ENCODE measurements at places on chromosomes 5 and 9.
A peak's percentile ranks its signal among the peaks of the same experiment; 100 is the strongest.

- no peak for DNase-seq
Observed at GRCh38 chr5:132134384-132134783, 60.8 kb downstream of the CSF2 start.

DNA sequence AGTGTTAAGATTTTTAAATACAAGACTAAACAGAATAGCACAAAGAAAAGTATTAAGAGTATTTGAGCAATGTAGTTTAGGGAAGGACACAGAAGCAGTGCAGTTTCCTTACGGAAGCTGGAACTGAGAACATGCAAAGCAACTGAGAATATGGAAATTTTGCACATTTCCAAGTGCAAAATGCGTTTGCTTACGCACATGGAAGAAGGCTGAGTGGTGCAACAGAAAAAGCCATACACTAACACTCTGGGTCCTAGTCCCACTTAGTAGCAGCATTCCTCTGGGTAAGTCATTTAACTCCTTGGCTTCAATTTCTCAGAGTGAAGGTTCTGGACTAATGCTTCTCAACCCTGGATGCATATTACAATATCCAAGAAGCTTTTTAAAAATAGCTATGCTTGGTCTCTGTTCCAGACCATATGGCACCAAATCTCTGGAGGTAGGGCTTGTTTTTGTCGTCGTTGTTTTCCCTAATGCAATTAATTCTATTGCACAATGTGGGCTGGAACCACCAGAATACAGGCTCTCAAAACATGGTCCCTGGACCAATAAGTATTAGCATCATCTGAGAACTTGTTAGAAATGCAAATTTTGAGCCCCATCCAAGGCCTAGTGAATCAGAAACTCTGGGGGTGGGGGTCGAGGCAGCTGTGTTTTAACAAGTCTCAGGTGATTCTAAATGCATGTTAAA is 65.2 kb upstream of the DEPDC1B start:
- no peak for DNase-seq

- no peak for DNase-seq
Observed at GRCh38 chr9:95545831-95546567, 29.2 kb upstream of the PTCH1 start.

- DNase-seq: no peak
Observed at GRCh38 chr5:138805096-138805495, 51.9 kb downstream of the CTNNA1 start.

DNA sequence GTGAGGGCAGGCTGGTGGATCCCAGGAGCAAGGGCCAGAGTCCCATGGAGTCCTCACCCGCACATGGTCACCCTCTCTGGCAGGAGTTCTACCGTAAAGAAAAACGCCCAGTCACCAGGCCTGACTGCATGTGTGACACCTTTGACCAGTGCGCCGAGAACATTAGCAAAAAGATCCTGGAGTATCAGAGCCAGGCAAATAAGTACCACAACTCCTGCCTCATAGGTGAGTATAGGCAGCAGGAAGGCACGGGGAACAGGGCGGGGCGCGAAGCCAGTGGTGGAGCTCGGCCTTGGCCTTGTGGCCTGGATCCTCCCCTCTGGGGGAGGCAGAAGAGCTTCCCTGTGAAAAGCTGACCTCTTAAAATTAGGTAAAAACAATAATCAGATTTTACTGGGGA is 45.4 kb upstream of the TDRD7 start:
- DNase-seq: no peak

DNA sequence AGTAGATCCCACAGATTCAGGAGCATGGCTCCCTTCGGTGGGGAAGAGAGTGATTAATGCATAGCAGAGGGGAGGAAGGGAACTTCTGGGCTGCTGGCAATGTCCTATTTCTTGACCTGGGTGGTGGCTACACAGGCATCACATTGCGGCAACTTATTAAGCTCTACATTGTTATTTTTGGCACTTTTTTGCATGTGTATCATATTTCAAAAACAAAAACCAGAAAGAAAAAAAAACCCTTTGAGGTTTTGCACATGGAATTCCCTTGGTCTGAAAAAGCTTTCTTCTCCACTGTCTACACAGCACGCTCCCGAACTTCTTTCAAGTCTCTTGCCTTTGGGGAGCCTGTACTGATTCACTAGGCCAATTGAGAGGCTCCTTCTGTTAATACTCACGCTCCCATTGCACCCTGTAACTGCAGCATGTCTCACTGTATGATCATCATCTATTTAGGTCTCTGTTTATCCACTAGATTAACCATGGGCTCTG is 25.1 kb downstream of the CEMIP2 start:
- no peak for DNase-seq

GRCh38 chr9:114397219-114397847 is 9.6 kb upstream of the AKNA start:
- DNase-seq: no peak

GRCh38 chr5:86175224-86175623 is 442.5 kb upstream of the COX7C start:
- no peak for DNase-seq

DNA sequence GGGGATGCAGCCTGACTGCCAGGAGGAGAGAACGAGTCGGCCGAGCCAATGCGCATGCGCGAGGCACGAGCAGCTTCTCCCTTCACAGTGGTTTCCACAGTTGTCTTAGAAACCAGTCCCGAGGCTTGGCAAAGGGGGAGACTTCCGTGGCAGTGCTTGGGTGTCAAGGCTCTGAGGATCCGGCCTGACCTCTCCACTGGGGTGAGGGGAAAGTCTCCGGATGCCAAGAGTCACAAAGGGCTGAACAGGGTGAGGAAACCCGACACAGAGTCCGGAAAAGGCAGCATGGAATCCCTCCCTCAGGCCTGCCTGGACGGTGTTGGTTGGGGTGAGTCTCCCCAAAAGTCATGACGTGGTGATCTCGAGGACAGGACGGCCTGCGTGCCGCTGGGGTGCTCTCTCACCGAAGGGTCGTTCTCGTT is 475.5 kb downstream of the SPATA31A7 start:
- DNase-seq: no peak

DNA sequence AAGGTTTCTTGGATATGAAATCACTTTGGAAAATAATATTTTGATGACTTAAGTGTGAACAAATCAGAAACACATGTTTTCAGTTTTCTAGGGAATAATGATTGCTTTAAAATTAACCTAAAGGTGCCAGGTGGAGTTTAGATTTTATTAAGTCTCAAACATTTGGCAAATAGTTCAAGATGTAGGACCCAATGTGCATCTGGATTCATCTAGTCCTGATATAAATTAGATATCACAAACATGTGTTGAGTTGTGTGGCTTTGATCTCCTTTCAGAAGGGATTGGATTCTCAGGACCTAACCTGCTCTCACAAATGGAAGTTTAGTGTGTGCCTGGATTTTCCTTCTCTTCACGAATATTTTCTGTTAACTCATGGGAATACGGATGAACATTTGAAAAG is 291.4 kb upstream of the ISL1 start:
- no peak for DNase-seq

DNA sequence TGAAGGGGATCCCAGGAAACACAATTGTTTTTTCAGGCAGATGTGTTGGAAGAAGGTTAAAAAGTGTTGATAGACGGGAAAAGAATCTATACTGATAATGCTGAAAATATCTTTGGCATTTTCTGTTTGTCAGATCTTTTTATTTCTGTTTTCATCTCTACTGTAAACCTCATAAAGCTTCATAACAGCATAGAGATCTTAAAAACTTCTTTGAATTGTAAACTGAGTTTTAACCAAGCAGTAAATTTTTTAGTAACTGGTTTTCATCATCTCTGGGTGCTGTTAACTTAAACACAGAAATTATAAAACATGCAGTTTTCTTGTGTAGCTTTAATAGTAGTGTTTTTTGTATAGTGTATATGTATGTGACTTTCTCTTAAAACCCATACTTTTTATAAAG is 227.0 kb downstream of the WDR70 start:
- DNase-seq: no peak

DNA sequence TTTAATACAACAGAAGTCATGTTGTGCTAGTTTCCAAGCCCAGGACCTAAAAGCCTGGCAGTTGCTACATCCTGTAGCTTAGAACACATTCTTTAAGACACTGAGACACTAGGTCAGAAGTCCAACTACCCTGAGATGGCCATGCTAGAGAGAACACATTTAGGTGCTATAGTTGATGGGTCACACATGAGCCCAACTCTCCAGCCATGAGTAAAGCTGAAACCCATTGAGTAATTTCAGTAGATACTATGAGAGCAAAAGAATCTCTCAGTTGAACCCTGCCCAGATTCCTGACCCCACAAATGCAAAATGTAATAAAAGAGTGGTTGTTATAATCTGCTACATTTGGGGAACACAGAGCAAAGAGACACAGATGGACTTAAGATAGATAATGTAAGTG is 164.4 kb downstream of the SEMA5A start:
- no peak for DNase-seq

- no peak for DNase-seq
Observed at GRCh38 chr9:75715360-75715759, 175.1 kb upstream of the PCSK5 start.

- no peak for DNase-seq
Observed at GRCh38 chr9:27673641-27674040, 100.4 kb upstream of the C9orf72 start.

GRCh38 chr5:82863266-82863665 is 213.9 kb downstream of the TMEM167A start:
- DNase-seq: no peak

- no peak for DNase-seq
Observed at GRCh38 chr9:87309236-87309635, 188.4 kb upstream of the DAPK1 start.

GRCh38 chr5:145536133-145536532 is 299.0 kb downstream of the PRELID2 start:
- DNase-seq: no peak

DNA sequence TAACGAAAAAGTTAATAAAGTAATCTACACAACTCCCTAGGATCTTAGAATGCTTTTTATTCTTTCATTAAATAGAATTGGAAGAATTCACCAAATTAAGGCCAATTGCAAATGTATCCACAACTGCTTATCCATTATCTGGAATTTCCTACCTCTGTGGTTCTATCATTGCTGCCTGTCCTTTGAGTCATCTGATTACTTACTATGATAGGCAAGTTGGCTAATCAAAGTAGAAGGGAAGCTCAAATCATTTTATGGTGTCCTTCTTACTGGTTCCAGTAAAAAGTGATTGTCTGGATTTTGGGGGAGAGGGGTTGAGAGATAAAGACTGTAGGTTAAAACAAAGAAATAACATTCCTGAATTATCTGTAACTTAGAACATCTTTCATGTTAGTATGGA is 161.4 kb upstream of the GNA14 start:
- DNase-seq: no peak

- no peak for DNase-seq
Observed at GRCh38 chr9:122109035-122109813, 16.1 kb upstream of the TTLL11 start.

DNA sequence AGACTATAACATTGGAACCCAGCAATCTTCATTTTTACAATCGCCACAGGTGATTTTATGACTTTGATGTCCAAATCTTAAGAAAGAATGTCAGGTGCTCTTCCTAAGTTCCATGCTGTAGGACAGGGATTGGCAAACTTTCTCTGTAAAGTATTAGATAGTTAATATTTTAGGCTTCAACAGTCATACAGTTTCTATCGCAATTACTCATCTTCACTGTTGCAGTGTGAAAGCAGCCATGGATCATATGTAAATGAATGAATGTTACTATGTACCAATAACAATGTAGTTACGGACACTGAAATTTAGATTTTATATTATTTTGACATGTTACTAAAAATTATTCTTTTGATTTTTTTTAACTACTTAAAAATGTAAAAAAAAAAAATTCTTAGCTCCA is 169.7 kb downstream of the DTWD2 start:
- no peak for DNase-seq

GRCh38 chr5:39376293-39376714 is 12.0 kb upstream of the C9 start:
- DNase-seq: peak; percentile 4

DNA sequence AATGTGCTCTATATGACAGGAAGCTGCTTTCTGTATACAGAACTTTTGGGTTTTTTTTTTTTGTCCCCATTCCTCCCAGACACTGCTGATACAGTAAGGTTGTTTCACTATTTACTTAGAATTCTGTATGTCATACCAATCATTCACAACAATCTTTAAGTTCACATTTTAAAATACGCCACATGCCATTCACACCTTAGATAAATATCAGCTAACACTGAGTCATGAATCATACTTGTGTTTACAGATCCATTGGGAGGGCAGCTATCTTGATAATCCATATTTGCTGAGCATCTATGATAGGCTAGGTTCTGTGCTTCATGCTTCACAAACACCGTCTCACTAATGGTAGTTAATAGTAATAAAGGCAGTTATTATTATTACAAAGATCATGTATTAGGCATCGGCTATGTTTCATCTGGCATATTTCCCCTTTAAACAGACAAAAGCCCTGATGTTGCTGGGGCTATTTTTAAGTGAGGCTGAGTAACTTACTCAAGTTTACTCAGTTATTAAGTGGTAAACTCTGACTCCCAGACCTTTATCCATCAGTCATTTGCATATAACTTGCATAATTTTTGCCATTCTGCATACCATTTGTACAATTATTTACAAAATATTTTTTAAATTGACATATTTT is 152.2 kb upstream of the HMHB1 start:
- DNase-seq: no peak

DNA sequence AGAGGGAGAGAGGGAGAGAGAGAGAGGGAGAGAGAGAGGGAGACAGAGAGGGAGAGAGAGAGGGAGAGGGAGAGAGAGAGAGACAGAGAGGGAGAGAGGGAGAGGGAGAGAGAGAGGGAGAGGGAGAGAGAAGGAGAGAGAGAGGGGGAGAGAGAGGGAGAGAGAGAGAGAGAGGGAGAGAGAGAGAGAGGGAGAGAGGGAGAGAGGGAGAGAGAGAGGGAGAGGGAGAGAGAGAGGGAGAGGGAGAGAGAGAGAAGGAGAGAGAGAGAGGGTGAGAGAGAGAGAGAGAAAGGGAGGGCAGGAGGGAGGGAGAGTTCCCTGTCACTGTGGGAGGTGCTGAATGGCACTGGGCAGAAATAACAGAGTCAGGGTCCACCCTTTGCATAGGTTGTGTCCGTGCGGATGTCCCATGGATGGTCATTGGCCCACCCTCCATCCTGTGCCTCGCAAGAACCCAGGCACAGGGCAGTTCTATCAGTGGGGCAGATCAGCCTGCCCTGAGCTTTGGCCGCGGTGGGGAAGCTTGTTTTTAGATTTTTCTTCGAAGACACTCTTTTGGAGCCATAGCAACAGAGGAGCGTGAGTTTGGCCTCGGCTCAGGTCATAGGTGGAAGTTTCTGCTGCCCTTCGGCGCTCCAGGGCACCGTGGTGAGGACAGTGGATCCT is 30.1 kb downstream of the ADAMTSL2 start:
- DNase-seq: no peak

Data from activated CD4-positive, alpha-beta T cell treated with anti-CD3 and anti-CD28 coated beads for 4 hours (primary cell).